ENCODE measurements at places on chromosomes 11 and 22. TPM values are rescaled to one million over a fixed set of nuclear protein-coding genes. Genes with fewer than 3 reads are reported as not detected.

The KCNQ1OT1 gene
- total RNA-seq = 0.03 TPM

The NELL1 gene
- not detected for total RNA-seq

The KCNK7 gene
- 1.0 TPM for total RNA-seq

The KDM4E gene
- not detected for total RNA-seq

The FGF3 gene
- not detected for total RNA-seq

The TTC36 gene
- not detected for total RNA-seq

The OR5M8 gene
- total RNA-seq = not detected

The DCDC1 gene
- 0.28 TPM for total RNA-seq

The GSTP1 gene
- total RNA-seq = 1,791 TPM

The SPTBN2 gene
- total RNA-seq = 11.7 TPM

The AKIP1 gene
- 44.8 TPM for total RNA-seq

The TEX12 gene
- total RNA-seq = not detected

The HPX gene
- total RNA-seq = 0.25 TPM

The CSNK2A3 gene
- 2.3 TPM for total RNA-seq

Measured in A549 treated with CORT108297 at 1 μM for 4 hours (cell line).